Left hindlimb (tissue), 1 donor: ENCODE measurements at places on chromosomes 11 and 22.

- DNase-seq = no peak
These were observed 1091.8 kb downstream of the TBC1D22A start for GRCh38 chr22:47854251-47854650.

GRCh38 chr11:96173422-96173821, 169.6 kb downstream of the MAML2 start:
- no peak for DNase-seq

DNA sequence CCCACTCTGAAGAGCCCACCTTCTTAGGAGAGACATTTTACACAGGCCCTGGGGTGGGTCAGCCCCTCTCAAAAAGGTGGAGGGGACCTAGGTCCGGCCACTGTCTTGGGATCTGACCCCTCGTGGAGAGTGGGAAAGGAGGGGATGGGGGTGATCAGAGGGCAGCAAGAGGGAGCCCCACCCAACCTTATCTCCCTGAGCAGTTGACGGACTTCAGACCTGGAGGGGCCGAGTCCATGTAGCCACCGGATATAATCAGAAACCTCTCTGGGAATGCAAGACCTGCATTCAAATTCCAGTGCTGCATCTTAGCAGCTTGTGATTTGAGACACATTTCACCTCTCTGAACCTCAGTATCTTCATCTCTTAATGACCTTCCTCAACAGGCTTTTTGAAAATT, 44.0 kb downstream of the TP53I11 start:
- DNase-seq = no peak

- no peak for DNase-seq
These were observed 37.7 kb downstream of the DSCAML1 start for GRCh38 chr11:117759305-117759704.

GRCh38 chr22:50084080-50084477, 1.1 kb downstream of the MLC1 start:
- DNase-seq = no peak

DNA sequence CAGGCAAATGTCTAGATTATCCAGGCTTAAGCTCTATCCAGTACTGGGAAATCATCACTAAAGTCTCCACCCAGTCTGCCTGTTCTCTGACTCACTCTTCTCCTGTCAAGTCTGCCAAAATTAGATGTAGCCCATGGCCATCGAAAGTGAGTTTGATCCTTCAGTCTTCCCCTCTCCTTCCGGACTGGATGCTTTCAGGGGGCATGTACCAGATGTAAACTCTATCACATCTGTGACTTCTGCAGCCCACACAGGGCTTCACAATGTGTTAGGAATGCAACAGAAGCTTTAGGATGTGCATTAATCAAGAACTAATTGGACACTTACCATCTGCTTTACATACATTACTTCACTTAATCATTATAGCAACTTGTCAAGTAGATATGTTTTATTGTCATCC, 12.3 kb downstream of the ME3 start:
- DNase-seq = no peak

DNA sequence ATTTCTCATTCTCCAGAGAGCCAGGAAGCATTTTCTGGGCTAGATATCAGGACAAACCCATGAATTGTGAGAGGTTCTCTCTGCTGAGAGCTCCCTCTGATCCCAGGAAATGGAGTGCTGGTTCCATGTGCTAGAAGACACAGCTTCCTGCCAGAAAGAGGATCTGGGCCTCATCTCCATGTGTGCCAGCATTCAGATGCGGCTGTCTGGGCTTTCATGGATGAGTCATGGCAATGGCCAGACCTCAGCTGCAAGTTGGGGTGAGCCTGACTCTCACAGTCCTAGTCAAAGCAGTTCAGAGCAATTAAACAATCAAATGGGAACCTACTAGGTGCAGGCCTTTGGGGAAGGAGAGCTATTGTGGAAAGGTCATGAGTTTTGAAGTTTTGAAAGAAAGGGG, 82.3 kb upstream of the EED start:
- DNase-seq = no peak
